Hematopoietic multipotent progenitor cell treated with erythropoietin and hydrocortisone succinate and interleukin-3 and kit ligand, for 6 days (in vitro differentiated cells): ENCODE measurements at places on chromosomes 12 and 14.

- DNase-seq: no peak
Measured at GRCh38 chr12:121575952-121576625, 4.7 kb downstream of the KDM2B start.

DNA sequence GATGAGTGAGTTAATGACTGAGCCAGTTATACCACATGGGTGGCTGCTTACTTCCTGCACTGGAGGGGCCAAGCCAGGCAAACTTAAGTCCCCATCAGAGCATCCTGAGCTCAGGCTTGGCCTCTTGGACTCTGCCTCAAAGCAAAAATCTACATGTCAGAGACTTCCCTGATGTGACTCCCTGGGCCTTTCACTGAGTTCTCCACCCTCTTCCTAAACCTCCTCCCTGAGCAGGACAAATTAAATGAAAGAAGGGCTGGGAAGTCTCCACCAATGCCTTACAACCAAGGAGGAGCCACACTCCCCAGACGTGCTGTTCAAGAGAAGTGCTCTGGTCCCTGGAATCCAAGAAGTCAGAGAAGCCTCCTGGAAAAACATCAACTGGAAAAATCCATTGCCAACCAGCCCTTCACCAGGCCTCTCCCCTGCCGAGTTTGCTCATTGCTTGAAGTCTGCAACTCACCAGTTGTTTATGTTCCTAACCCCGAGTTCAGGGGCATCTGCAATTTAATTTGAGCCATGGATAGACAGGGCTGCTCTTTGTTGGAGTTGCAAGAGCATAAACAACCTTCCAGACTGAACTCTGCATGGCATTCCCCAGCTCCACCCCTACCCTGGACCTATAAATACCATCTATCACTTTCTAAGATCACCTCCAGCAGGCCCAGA, 160.5 kb downstream of the ANO2 start:
- DNase-seq: no peak

DNA sequence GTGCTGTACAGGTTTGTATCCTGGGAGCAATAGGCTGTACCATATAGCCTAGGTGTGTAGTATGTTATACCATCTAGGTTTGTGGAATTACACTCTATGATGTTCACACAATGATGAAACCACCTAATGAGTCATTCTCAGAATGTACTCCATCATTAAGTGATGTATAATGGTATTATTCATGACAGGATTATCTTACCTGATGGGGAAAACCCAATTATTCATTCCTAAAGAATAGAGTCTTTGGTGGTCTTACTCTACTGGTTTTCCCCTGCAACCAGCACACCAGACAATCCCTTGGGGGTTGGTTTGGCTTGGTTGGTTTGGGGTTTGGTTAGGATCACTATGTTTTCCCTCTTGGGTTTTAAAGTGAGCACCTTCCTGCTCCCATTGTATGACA, 12.6 kb upstream of the OR10P1 start:
- no peak for DNase-seq

GRCh38 chr12:114064497-114064896, 98.4 kb upstream of the RBM19 start:
- no peak for DNase-seq

- DNase-seq: no peak
Measured at GRCh38 chr14:102344485-102344884, 18.2 kb downstream of the CINP start.

DNA sequence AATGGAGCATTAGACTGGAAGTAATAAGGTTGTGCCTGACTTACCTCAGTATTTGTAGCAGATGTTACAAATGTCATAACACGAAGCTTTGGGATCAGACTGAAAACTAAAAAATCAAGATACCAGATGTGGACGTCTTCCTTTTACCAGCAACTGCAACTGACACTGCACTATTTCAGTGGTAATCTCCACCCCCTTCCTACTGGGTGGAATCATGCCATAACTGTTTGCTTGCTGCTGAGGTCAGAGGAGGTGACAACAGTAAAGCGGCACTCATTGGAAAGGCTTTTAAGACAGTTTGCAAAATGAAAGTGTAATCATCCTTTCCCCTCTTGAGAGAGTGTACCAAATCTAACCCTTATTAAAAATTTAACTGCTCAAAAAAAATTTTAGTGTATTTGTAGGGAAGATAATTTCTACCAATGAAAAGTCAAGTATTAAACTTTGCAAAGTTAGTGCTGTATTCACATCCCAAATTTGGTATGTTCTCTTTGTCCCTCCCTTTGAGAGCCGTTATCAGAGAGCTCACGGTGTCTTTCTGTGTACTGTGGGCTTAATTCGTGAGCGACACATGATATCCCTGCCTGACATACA, 420.7 kb downstream of the NPAS3 start:
- DNase-seq: peak; percentile 63
